ENCODE measurements at places on chromosomes 5 and 9. TPM values are rescaled to one million over a fixed set of nuclear protein-coding genes. Genes with fewer than 3 reads are reported as not detected.

Gene EIF4EBP3
- not detected for total RNA-seq

DNA sequence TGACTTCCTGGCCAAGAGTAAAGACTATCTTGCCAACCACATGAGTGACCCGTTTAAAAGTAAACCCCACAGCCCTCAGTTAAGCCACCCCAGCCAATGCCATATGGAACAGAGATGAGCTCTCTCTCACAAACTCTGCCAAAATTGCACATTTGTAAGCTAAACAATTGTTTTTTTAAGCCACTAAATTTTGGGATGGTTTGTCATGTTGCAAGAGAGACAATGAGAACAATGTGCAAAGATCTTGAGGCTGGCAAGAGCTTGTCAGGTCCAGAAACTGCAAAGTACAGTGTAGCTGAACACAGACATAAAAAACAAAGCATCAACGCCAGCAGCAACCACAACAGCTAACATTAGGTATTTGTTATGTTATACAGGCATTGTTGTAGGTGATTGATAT, 27.8 kb downstream of the HOMER1 start:
- DNase-seq, result no peak

DNA sequence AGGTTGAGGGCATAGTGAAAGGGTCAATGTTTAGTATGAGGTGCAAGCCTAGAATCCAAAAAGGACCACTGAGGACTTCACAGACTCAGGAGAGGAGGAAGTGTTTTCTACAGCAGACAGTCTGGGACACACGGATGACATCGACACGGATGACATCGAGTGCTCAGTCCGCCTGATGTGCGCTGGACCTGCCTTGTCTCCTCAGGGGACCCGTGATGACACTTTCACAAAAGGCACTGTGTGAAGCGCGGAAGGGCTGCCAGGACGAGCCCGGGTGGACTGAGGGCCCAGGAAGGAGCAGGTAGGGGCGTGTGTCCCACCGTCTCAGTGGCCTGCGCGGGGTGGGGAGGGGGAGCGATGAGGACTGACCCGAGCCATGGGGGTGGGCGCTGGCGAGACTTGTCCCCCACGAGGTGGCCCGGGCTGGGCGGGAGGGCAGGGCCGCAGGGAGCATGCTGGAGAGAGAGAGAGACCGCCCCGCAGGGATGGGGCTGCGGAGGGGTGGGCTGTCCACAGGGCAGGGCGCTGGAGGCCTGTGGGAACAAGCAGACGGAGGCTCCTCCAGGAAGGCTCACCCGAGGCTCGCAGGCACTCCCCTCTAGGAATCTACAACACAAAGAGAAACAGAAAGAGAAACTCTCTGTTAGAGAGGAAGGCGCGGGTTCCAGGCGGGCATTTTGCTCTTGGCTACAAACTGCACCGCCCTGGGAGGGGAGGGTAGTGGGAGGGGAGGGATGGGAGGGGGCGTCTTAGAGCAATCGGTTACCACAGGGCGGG, 54.9 kb downstream of the USP20 start:
- no peak for DNase-seq

DNA sequence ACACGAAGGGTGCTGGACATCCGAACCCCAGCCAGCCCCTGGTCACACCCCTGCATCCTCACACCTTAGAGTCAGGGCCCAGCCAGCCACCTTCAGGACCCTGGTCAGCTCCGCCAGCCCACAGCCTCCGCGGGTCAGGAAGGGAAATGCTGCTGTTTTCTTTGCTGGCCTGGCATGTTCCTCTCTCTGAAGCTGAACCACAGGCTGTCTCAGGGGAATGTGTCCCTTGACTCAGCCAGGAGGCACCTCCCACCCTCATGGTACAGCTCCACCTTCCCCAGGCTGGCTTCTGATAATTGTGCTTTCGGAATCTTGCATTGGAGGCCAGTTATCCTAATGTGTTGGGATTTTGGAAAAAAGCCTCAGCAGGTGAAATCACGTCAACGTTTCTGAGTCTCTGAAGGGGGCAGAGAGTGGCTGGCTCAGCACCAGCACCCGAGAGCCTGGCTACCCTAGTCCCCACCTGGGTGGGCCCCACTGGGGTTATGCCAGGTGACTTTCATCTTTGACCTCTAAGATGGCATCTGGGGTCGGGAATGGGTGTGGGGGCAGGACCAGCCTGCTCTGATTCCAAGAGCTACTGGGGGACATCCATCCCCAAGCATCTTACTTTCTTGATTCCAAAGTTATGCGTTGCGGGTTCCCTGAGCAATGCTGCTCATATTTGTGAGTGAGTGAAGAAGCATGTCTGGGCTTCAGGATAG, 9.8 kb upstream of the OLFM1 start:
- DNase-seq, result peak; percentile 89

- peak; percentile 30 for DNase-seq
These were observed 23.9 kb downstream of the IRX1 start for GRCh38 chr5:3619579-3619978.

- DNase-seq, result peak; percentile 76
These were observed 21.5 kb downstream of the TPPP start for GRCh38 chr5:671459-672328.

GRCh38 chr5:173180331-173180730, 36.0 kb downstream of the BNIP1 start:
- peak; percentile 73 for DNase-seq

DNA sequence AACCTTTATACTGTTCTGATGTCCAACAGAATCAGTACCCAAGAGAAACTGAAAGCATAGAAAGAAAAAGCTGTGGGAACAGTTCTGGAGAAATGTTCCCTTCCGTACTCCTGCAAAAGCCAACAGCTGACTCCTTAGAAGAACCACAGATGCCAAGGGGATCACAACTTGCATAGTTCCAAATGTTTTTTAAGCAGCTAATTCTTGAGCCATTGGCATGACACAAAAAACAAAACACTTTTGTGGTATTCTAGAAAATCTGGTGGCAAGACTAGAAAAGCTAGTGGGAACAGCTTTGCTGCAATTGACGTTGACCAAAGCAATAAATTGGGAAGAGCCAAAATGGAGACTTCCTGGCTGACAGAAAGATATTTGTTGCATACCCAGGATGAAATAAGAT, 189.9 kb downstream of the ARL15 start:
- DNase-seq, result no peak

- DNase-seq, result no peak
These were observed 441.4 kb downstream of the SH3GL2 start for GRCh38 chr9:18020121-18020745.

DNA sequence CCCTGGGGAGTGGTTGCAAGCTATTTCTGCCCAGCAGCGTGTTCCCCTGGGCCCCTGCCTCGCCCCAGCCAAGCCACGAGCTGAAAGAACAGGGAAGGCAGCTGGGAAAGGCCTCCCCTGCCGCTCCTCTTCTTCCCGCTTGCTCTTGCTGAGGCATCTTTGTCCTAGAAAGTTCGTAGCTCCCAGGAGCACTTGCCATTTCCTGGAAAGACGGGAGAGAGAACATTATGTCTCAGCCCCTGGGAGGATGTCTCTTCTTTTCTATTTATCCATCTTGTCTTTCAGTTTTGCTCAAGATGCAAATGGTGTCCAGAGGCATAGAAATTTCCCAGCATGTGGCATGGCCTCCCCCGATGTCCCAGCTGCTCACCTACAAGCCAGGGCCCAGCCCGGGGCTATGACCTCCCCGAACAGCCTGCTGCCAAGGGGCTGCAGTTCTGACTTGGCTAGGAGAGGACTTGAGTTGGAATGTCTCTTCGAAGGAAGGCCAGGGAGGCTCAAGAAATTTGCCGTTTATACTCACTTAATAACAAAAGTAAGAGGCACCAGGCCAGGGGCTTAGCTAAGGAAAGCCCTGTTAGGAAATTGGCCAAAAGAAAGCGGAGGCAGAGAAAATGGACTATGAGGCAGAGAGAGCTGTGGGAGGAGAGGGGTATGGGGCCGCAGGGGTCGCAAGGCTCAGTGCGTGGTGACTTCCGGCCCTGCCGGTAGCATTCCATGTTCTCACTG, 87.3 kb downstream of the LIFR start:
- DNase-seq, result no peak

DNA sequence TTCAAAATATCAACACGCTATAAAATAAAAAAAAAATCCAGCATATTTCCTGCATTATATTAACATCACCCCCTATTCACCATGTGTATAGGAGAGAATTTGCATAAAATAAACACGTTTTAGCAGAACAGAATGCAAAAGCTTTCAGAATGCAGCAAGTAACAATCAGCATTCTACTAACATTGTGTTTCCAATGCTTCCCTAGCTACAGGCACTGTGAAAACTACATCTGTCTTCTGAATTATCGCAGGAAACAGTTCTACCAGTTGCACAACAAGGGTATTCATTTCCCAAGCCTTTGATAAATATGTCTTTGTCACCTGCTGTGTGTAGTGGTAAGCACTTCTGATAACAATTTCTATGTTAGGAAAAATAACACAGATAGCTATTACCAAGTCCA, 1015.8 kb downstream of the CDH18 start:
- DNase-seq, result no peak

GRCh38 chr5:31918739-31919138, 255.4 kb downstream of the GOLPH3 start:
- DNase-seq, result no peak

- no peak for DNase-seq
These were observed 17.0 kb downstream of the ACO1 start for GRCh38 chr9:32401488-32401887.

- peak; percentile 65 for DNase-seq
These were observed 27.0 kb downstream of the MSX2 start for GRCh38 chr5:174751154-174752000.

Data from Daoy (cell line).